ENCODE measurements at places on chromosomes 2 and 18. TPM values are rescaled to one million over a fixed set of nuclear protein-coding genes. Genes with fewer than 3 reads are reported as not detected.

- DNase-seq: no peak
- H3K27ac ChIP-seq: no peak overlapping the region
- H3K36me3 ChIP-seq: no peaks in the 10 kb centered on the region
- peaks cover 57% of the 10 kb centered on the region for H3K27me3 ChIP-seq
- H3K4me3 ChIP-seq: no peak overlapping the region
These were observed 50.5 kb downstream of the SNED1 start for GRCh38 chr2:241048949-241049343.

- no peak overlapping the region for H3K4me3 ChIP-seq
- no peak for DNase-seq
- no peak overlapping the region for H3K27ac ChIP-seq
- no peaks in the 10 kb centered on the region for H3K27me3 ChIP-seq
These were observed 124.9 kb downstream of the PIGN start for GRCh38 chr18:62061821-62062478.

- no peaks in the 10 kb centered on the region for H3K4me1 ChIP-seq
- H3K4me3 ChIP-seq: no peak overlapping the region
- peaks cover 8% of the 10 kb centered on the region for H3K36me3 ChIP-seq
- H3K27ac ChIP-seq: no peak overlapping the region
- no peak for DNase-seq
These were observed 134.4 kb upstream of the LTBP1 start for GRCh38 chr2:32812316-32812715.

DNA sequence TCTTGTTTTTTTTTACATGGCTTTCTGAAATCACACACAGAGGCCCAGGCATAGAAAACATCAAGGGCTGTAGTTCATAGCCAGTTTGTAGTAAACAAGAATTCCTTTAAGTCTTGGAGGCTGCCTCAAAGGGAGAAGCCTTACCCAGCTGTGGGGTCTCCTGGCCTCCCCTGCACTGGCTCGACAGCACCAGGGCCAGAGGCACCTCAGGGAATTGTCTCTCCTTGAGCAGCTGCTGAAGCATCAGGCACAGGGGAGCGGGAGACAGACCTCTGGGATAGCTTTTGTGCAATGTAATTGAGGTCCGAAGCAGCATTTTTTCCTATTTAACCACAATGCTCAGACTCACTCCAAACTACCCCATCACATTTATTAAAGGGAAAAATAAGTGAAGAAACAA lies 209.1 kb downstream of the HRH4 start:
- no peak for DNase-seq
- no peaks in the 10 kb centered on the region for H3K27me3 ChIP-seq
- H3K4me3 ChIP-seq: no peak overlapping the region
- H3K27ac ChIP-seq: no peak overlapping the region
- H3K4me1 ChIP-seq: no peaks in the 10 kb centered on the region

GRCh38 chr18:9869715-9870430 lies 15.9 kb upstream of the TXNDC2 start:
- H3K4me1 ChIP-seq: peaks cover 32% of the 10 kb centered on the region
- no peak overlapping the region for H3K4me3 ChIP-seq
- H3K27ac ChIP-seq: peak overlapping the region; percentile 93
- no peak for DNase-seq

- H3K4me1 ChIP-seq: no peaks in the 10 kb centered on the region
- no peak overlapping the region for H3K27ac ChIP-seq
- no peak overlapping the region for H3K4me3 ChIP-seq
- H3K36me3 ChIP-seq: peaks cover 17% of the 10 kb centered on the region
These were observed 26.2 kb upstream of the CYP27A1 start for GRCh38 chr2:218755567-218756404.

- H3K4me3 ChIP-seq: peak overlapping the region; percentile 50
- H3K27ac ChIP-seq: peak overlapping the region; percentile 47
- H3K27me3 ChIP-seq: peaks cover 6% of the 10 kb centered on the region
- H3K4me1 ChIP-seq: peaks cover 31% of the 10 kb centered on the region
- H3K36me3 ChIP-seq: peaks cover 5% of the 10 kb centered on the region
These were observed 2.1 kb upstream of the MAP3K2 start for GRCh38 chr2:127389778-127390435.

- no peaks in the 10 kb centered on the region for H3K27me3 ChIP-seq
- no peak overlapping the region for H3K4me3 ChIP-seq
- H3K4me1 ChIP-seq: no peaks in the 10 kb centered on the region
- H3K27ac ChIP-seq: no peak overlapping the region
These were observed 57.9 kb downstream of the ZNF638 start for GRCh38 chr2:71389384-71390072.

The APLF gene
- total RNA-seq: 6.9 TPM

The FZD7 gene
- total RNA-seq: 91.0 TPM

The ABCG5 gene
- total RNA-seq: not detected

DNA sequence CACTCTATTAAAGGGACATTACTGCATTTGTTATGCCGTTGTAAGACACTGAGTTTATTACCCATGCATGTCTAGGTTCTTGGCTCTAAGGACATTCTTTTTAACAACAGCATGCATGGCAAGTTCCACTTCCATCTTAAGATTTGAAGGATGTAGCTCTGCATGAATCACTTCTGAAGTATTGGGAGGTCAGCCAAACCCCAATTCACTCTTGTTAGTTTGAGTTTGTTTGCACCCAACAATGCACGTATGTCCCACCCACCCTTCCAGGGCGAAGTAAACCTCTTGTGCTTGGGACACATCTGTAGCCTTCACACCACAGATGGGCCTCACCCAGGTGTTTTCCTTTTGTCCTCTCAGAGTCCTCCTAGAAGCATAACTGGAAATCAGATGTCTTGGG lies 5.6 kb upstream of the LAMA3 start:
- no peaks in the 10 kb centered on the region for H3K36me3 ChIP-seq
- no peak for DNase-seq
- no peak overlapping the region for H3K27ac ChIP-seq
- H3K4me3 ChIP-seq: no peak overlapping the region
- H3K4me1 ChIP-seq: no peaks in the 10 kb centered on the region
- H3K27me3 ChIP-seq: peaks cover 87% of the 10 kb centered on the region

GRCh38 chr18:52936931-52937330 lies 596.9 kb downstream of the DCC start:
- no peaks in the 10 kb centered on the region for H3K27me3 ChIP-seq
- no peaks in the 10 kb centered on the region for H3K36me3 ChIP-seq
